ENCODE measurements at places on chromosomes 4 and X. TPM values are rescaled to one million over a fixed set of nuclear protein-coding genes. Genes with fewer than 3 reads are reported as not detected.
A peak's percentile ranks its signal among the peaks of the same experiment; 100 is the strongest.

DNA sequence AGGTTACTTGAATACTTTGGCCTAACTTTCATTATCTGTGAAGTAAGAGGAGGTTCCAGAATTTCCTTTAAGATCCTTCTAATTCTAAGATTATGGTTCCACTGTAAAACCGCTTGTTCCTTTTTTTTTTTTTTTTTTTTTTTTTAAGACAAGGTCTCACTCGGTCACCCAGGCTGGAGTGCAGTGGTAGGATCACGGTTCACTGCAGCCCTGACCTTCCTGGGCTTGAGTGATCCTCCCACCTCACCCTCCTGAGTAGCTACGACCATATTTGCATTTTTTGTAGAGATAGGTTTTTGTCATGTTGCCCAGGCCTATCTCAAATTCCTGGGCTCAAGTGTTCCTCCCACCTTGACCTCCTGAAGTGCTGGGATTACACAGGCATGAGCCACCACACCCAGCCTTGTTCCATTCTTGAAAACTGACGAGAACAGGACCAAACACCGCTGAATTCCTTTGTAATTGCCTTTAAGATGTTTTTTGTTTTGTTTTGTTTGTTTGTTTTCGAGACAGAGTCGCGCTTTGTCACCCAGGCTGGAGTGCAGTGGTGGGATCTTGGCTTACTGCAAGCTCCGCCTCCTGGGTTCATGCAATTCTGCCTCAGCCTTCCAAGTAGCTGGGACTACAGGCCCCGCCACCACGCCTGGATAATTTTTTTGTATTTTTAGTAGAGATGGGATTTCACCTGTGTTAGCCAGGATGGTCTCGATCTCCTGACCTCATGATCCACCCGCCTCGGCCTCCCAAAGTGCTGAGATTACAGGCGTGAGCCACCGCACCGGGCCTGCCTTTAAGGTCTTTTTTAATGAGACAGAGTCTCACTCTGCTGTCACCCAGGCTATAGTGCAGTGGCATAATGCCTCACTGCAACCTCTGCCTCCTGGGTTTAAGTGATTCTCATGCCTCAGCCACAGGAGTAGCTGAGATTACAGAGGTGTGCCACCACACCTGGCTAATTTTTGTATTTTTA, 6.8 kb downstream of the PDS5A start:
- peak; percentile 56 for DNase-seq

GRCh38 chr4:168822481-168822880, 187.6 kb downstream of the CBR4 start:
- DNase-seq = no peak

- no peak for DNase-seq
Observed at GRCh38 chrX:152637649-152638442, at the start of gene GABRQ. GABRQ (plus strand) TSS chrX:152637895; CDS start chrX:152638203, 308 bp downstream.

GRCh38 chrX:40120838-40121580, 23.3 kb upstream of the BCOR start:
- DNase-seq = no peak

GRCh38 chrX:132226169-132226568, 6.9 kb upstream of the RAP2C start:
- no peak for DNase-seq

Gene SHROOM4
- total RNA-seq = not detected

DNA sequence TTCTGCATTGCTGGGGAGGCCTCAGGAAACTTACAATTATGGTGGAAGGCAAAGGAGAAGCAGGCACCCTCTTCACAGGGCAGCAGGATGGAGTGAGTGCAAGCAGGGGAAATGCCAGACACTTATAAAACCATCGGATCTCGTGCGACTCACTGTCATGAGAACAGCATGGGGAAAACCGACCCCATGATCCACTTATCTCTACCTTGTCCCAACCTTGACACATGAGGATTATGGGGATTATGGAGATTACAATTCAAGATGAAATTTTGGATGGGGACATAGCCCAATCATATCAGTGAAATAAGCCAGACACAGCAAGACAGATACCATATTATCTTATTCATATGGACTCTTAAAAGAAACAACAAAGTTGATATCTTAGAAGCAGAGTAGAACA, 134.9 kb downstream of the C4orf33 start:
- DNase-seq = no peak

Gene GABRG1
- not detected for total RNA-seq

Gene SEC31A
- total RNA-seq = 150 TPM

GRCh38 chrX:21529771-21530170, 128.4 kb downstream of the KLHL34 start:
- DNase-seq = no peak

DNA sequence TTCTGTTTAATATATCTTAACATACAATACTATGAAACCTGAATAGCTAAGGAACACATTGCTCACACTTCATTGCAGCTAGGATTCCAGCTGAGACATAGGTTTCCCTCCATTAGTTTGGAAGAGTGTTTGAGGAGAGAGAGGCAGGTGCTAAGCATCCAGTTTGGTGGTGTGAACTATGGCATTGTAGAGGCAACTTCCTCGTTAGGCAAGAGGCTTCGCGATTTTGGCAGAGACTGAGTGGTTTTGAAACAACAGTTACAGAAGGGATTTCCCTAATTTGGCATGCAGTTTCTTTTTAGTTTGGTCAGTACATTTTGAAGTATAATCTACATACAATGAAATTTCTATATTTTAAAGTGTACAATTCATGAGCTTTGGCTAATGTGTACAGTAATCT, 117.1 kb upstream of the BMP3 start:
- no peak for DNase-seq

GRCh38 chrX:9414416-9414815, 50.4 kb upstream of the TBL1X start:
- no peak for DNase-seq

Gene CSAG3
- total RNA-seq = not detected

Gene IL1RAPL1
- 15.5 TPM for total RNA-seq

GRCh38 chrX:121635141-121635540, 587.7 kb downstream of the GLUD2 start:
- DNase-seq = peak; percentile 18

Measured in A172 (cell line).